ENCODE measurements at places on chromosomes 13 and 19.

DNA sequence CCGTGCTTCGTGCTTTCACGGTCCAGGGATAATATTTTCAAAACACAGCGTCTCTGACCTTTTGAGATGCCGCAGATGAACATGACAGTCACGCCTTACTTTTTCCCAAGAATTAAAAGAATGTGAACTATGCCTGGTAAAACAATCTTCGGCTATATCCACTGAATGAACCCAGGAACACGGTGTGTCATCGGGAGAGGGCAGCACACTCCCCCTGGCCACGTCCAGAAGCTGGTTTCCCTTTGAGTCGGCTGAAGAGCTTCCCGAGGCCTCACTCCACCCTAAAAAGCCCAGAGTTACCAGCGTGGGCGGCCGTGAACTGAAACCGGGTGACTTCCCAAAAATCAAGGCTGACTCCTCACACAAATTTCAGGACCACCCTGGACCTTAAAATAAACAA is 22.9 kb upstream of the SHISA2 start:
- DNase-seq, result no peak

- no peak for DNase-seq
These were observed 7.6 kb downstream of the STXBP2 start for GRCh38 chr19:7644550-7644877.

GRCh38 chr19:4415352-4415751 is 12.9 kb downstream of the CHAF1A start:
- DNase-seq, result no peak

DNA sequence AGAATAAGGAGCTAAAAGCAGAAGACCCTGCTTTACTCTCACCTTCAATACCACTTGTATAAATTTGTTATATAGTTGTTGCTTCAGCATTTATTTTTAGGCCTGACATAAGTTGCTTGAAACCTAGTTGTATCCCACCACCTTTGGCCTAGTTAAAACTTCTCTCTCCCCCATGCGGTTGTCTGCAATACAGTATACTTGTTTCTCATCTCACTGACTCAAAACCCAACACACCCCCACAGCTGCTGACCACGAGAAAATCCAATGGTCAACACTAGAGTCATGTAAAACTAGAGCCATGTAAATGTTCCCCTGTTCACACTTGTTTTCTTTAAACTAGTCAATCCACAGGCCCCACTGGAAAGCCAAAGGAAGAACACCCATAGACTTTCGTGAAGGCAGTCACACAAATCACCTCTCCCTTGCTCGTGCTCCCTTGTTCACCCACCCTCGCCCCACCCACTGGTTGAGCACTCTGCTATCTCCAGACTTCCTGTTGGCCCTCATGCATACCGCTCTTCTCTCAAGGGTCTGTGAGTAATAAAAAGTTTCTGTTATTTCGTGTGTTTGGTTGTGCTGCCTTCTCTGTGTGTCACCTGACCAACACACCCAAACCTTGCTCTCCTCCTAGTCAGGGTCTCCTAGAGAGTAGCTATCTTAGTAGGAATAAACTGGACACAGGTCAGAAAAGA is 12.9 kb upstream of the CCDC169 start:
- DNase-seq, result no peak

GRCh38 chr13:55577082-55577846 is 1563.5 kb upstream of the PRR20A start:
- no peak for DNase-seq

GRCh38 chr19:2720777-2721569 is at the start of gene DIRAS1:
DIRAS1 (minus strand) TSS chr19:2721372; CDS start chr19:2717806, 3,566 bp downstream.
- DNase-seq, result no peak

DNA sequence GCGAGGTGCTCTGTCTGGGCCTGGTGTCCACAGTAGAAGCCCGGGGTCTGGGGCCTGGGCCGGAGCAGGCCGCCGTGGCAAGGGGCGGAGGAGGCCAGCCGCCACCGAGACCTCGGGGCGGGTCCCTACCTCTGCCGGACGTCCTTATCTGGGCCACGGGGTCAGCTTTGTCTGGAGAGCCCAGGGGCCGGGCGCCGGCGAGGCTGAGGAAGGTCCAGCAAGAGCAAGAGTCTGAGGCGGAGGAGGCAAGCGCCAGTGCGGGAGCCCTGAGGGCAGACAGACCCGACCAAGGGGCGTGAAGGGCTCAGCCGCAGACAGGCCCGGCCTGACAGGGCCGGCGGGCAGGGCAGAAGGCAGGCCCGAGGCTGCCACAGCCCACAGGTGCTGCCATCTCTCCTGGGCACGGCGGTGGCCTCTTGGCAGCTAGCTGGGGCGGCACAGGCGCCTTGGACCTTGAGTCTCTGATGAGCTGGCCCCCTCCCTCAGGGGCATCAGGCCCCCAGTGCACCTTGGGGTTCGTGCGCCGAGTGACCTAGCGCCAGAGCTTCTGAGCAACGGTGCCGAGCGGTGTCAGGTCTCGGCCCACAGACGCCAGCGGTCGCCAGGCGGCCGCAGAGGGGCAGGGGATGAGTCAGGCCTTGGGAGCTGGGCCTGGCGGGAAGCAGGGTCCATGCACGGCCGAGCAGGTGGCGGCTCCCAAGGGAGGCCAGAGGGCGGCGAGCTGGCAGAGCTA is 19.1 kb upstream of the AKAP8 start:
- no peak for DNase-seq

- DNase-seq, result no peak
These were observed 773.4 kb upstream of the SLITRK1 start for GRCh38 chr13:84655677-84656076.

- no peak for DNase-seq
These were observed 12.0 kb downstream of the FPR2 start for GRCh38 chr19:51772977-51773376.

- no peak for DNase-seq
These were observed 999.2 kb downstream of the PCDH17 start for GRCh38 chr13:58630794-58631193.

DNA sequence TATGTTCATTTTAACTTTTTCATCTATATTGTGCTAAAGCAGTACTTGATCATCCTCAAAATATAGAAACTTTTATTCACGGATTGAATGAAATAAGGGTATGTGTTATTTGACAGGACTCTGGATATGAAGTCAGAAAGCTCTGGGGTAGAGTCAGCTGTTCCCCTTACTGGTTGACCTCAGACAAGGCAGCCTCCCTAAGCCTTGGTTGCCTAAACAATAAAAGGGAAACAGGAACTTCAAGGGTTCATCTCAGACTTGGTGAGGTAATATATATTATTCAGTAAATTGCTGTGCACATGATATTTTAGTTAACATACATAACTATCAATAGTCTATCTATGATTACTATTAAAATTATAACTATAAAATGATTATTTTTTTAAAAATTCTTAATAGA is 13.6 kb downstream of the POLR1D start:
- DNase-seq, result no peak

DNA sequence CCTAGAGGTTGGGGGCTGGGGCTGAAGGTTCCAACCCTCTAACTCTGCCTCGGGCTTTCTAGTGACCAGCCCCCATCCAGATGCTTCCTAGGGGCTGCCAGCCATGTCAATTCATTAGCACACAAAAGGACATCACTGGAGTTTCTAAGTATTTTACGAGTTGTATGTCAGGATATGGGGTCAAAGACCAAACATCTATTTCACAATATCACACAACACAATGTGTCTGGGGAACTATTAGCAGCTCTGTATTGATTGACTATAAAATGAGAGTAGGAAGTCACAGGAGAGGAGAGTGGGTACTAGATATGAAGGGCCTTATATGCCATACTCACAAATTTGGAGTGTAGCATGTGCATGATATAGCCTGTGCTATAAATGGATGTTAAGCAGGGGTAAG is 42.1 kb downstream of the LPAR6 start:
- DNase-seq, result no peak

- DNase-seq, result no peak
These were observed 332.1 kb downstream of the LMO7 start for GRCh38 chr13:75968103-75968838.

DNA sequence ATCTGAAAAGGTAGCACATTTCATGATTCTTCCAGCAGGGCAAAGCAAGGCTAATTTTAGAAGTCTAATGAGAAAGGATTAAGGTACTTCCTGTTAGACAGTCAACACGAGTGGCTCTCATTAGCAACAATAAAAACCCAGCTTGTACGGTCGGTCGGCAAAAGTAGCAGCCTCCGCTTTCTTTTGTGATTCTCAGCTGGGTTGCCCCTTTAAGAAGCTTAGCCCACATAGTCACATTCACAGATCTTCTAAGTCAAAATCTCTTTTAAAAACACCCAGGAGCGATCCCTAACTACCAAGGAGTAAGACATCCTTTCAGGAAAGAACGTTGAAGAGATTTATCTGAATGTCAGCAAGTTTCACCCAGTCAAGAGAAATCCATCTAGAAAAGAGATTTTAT is 684.8 kb downstream of the DIAPH3 start:
- DNase-seq, result no peak

DNA sequence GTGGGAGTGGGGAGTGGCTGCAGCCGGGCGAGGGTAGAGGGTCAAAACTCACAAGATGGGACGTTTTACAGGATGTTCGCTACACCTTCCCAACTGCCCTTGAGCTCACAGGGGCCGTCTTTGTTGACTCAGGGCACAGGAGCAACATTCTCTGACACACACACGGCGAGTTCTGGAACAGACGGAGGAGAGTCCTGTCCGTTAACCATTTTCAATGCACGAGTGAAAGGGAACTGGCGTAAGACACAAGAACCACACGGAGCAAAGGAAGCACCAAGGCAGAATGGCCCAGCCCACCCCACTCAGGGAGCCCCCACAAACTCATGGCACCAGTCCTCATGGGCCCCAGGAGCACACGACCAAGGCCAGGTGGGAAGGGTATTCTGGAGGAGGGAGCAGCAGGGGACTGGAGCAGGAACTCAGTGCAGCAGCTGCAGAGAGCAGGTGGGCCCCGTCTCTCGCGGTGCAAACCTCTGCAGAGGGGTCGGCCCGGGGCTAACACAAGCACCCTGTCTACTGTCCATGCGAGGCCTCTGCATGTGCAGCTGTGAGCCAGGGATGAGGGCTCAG is 37.9 kb upstream of the ISYNA1 start:
- no peak for DNase-seq
